ENCODE measurements at places on chromosomes 7 and 10.
A peak's percentile ranks its signal among the peaks of the same experiment; 100 is the strongest.

- DNase-seq: no peak
These were observed 146.7 kb upstream of the PFKP start for GRCh38 chr10:2920637-2921036.

DNA sequence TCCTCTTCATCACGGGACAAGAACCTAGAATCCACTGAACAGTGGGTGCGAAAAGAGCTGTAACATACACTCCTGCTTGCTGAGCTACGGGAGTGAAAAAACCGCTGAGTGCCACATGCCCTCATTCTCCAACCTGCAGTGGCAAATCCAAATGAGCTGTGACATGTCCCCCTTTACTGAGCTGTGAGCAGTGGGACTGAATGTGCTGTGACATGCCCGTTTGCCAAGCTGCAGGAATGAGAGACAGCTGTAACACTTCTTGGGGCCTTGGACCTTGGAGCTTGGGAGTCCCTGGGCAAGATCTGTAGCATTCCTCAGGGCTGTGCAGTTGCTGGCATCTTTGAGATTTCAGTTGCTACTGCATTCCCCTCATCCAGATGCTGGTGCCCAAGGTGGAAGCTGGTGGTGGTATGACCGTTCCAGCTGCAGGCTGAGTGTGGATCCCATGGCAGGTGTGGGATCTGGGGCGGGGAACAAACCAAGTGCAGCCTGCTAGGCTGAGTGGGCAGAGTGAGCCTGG is 85.0 kb downstream of the TMEM106B start:
- DNase-seq: no peak

GRCh38 chr7:152636441-152636840 is 39.5 kb downstream of the XRCC2 start:
- DNase-seq: no peak

DNA sequence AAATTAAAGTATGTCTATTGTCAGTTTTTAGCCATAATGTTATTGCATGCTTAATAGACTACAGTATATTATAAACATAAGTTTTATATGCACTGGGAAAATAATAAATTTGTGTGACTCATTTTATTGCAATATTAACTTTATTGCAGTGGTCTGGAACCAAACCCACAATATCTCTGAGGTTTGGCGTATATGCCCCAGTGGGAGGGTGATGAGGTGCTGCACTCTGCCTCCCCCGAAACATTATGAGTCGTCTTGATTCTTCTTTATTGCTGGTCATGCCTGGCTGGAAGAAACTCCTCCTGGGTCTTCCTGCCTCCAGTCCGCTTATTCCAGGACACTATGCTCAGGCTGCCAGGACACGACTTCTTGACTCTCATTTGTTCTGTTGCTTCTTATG is 88.4 kb downstream of the MTPN start:
- no peak for DNase-seq

DNA sequence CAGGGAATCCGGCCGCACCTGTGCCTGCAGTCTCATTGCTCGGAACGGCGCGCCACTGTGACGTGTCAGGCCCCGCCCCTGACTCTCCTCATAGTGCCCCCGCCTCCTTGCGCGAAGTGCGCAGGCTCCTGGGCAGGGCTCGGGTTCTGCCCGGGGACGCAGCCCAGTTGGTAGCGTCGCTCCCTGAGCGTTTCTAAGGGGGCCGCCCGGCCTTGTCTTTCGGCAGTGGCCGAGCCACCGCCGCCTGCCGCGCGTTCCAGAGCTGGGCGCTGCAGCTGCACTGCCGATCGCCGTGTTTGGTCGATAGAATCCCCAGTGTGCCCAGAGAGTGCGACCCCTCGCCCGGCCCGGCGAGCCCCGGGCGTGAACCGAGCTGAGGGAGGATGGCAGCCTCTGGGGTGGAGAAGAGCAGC is at the start of gene KLHL7:
Gene KLHL7, plus strand, starts transcription at position 142 of the 413 bp plus-strand sequence. Its CDS starts 242 bp downstream, at position 384.
- peak; percentile 98 for DNase-seq

DNA sequence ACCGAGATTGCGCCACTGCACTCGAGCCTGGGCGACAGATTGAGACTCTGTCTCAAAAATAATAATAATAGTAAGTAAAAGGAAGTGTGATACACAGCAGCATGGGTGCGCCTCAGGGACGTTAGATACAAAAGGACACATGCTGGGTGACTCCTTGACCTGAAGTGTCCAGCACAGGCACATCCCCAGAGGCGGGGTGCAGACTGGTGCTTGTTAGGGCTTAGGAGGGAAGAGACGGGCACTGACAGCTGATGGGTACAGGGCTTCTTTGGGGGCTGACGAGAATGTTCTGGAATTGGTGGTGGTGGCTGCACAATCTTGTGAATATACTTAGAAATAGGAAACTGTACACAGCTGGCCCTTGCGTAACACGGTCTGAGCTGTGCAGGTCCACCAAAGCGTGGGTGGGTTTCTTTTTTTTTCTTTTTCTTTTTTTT is 61.8 kb upstream of the DNAJB6 start:
- no peak for DNase-seq

DNA sequence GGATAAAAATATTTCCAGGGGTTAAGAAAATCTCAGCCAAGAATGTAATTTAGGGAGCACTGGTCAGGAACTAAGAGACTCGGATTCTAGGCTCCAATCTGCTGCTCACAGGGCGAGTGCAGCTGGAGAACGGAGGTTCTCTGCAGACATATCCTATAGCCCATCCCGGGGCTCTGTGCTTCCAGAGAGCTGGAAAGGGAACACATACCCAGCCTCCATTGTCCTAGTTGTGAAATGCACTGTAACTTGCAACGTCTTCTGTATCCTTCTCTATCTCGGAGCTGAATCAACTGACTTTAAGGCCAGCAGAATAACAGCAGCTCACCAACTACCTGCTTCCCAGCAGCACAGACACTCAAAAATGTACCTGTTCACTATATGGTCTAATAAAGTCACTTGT is 351.1 kb upstream of the MYO3A start:
- DNase-seq: no peak

Data from Peyer's patch (tissue), 4 donors.